ENCODE measurements at places on chromosomes 6 and 20.

DNA sequence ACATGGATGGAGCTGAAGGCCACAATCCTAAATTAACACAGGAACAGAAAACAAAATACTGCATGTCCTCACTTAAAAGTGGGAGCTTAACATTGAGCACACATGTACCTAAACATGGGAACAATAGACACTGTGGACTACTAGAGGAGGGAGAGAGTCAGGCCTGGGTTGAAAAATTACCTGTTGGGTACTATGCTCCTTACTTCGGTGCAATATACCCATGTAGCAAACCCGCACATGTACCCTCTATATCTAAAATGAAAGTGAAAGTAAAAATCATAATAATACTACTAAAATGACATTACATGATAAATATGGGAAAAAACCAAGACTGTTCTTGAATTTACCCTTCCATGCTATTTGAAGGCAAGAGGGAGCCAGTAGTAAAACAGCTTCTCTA lies 1273.8 kb upstream of the ADGRB3 start:
- DNase-seq: no peak

- no peak for DNase-seq
These were observed 7.7 kb upstream of the CAP2 start for GRCh38 chr6:17385660-17386059.

DNA sequence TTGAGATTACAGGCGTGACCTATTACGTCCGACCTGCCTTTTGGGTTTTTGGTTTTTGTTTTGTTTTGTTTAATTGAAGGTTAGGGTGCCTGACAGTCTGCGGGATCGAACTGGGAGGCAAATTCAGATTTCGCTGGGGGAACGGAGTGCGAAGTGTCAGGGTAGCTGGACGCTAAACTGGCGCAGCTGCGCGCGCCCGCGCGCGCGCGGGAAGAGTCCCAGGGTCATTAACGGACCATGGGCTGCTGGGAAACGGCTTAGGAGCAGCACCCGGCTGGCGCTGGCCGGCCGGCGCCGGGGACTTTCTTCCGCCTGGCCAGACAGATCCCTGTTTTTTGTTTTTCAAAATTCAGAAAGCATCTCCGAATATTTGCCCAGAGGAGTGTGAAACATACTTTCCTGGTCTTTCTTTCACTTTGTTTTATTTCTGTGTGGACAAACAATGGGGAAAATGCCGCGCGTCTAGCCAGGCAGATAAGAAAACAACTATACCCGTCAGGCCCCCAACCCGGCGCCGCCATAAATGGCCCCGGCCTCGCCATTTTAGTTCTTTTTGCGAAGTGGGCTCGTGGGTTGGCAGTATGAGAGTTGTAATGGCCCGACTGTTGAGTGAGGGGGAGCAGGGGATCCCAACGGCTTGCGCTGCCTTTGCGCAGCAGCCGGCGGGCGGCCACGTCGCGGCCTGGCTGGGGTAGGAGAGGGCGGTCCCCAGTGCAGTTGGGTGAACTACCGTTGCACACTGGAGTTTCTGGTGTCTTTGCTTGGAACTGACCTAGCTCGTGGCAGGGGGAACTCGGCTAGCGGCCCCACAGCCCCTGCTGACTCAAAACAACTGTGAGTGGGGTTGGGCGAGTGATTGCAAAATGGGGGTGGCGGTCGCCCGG lies 7.1 kb downstream of the HSPA1B start:
- DNase-seq: peak; percentile 78

GRCh38 chr6:148345176-148345575 lies 2.5 kb downstream of the SASH1 start:
- no peak for DNase-seq

- no peak for DNase-seq
These were observed 118.5 kb downstream of the GFRAL start for GRCh38 chr6:55445648-55446204.

DNA sequence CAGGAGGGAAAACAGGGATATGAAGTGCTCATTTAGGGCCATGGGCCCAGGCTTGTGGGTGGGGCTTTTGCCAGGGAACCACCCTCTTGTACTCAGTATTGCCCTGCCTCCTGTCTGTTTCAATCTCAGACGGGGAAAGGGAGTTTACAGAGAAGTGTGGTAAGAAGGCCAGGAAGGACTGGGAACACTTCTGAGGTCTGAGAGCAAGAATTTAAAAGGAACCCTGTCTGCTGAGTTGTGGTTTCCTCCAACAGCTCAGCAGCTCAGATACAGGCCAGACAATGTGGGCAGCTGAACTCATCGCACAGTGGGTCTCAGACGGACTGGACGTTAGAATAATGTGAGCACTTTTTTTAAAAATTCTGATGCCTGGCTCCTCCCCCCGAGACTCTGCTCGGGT lies 354.1 kb upstream of the ARID1B start:
- DNase-seq: peak; percentile 1

DNA sequence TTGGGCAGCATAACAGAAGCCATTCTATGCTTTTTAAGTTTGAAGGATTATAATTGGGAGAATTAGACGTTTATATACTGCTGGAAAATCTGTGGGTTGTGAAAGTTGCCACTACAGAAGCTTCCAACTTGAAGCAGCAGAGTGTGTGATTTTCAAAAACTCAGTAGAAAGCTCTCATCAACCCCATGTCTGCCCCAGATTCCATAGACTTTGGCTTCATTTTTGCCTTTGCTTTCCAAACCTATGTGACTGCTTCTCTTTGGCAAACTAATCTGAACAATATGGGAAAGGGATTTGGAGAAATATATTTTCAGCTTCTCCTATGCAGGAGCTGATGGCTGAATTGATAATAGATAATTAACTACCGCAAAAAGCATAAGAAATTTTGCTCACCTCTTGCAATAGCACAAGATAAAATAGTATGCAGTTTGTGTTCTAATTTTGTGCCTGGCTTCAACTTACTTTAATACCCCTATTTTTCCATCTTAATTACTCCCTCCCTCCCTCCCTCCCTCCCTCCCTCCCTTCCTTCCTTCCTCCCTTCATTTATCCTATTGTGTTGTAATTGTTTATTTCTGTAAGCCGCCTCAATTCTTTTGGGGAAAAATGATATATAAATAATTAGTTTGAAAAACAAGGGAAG lies 214.1 kb upstream of the HS3ST5 start:
- no peak for DNase-seq

DNA sequence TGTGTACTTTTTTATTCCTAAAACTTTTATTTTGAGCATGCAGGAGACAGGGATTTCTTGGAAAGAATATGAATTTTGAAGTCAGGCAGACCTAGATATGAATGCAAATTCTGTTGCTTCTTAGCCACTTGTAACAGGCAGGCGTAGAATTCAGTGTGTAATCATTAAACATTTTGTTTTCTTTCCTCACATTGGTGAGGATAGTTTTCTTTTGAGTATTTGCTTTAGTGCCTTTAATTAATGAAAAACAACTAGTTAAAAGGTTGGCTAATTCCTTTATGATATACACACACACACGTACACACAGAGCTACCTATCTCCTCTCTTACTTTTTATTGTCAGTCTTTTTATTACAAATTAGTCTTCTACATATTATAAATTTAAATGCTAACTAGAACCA lies 342.3 kb downstream of the CDKAL1 start:
- DNase-seq: no peak

- DNase-seq: no peak
These were observed 19.1 kb downstream of the ADGRB3 start for GRCh38 chr6:68654134-68654533.

DNA sequence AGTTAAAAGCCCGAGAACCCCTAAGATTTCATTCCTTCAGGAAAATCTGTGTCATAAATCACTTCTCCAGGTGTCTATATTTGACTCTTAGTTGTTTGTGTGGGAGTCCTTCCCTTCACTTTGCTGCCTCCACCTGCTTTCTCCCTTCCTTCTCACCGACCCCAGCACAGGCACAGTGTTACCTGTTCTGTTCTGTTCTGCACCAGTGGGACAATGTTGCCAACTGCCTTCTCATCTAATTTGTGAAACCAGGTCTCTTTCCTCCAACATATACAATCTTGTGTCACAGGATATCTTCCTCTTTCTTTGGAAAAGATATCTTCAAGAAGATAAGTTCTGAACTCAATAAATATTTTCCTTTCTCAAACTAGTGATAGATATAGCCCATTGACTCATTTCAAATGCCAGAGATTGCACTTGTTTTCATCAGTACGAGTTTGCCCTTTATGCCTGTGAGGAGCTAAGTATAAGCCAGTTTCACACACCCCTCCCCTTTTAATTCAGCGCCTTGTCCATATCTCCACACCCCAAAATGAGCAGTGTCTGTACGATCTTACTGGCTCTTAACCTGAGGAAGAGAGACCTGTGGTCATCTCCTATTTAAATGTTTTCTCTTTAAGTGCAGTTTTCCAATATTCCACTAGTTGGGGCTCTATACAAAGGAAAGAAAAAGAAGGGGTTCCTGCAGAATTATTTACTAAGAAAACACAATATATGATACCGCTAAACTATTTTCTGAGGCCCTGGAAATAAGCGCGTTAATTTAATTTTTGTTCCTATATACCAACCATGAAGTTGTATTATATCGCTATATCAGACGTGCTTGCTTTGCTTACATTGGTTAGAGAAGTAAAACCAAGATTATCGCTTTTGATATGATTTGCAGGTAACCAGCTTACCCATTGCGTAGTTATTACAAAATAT lies 81.6 kb upstream of the PREP start:
- DNase-seq: no peak

- DNase-seq: no peak
These were observed 447.2 kb downstream of the FRK start for GRCh38 chr6:115613488-115613887.

GRCh38 chr6:2758980-2759379 lies 6.2 kb upstream of the WRNIP1 start:
- DNase-seq: no peak

GRCh38 chr6:151627689-151628444 lies 134.1 kb downstream of the CCDC170 start:
- no peak for DNase-seq

DNA sequence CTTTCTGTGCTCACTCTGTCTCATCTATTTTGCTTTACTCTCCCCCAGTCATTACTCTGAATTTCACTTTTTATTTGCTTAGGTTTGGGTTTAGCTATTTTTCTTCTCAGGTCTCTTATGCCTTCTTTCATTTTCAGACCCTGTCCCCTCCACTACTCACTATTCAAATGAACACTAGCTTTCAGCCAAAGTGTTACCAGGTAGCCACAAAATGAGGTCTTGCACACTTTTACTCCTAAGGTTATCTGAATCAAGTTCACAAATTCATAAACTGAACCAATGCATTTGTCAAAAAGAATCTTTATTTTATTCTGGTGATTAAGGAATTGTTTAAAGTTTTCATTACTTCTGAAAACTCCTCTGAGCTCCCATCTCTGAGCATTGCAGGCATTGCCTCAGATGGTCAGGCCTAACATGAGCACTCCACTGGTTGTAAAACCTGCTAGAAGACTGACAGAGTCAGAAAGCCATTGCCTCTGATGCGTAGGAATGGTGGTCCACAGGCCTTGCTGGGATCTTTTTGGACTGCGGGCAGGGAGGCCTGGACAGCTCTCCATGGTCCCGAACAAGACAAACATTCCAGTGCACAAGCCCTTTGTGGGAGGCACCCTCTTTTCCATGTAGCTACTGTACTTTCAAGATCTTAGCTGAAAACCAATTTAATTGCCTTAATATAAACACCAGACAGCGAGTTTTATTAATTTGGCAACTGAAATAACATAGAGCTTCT lies 48.5 kb downstream of the FYN start:
- no peak for DNase-seq

DNA sequence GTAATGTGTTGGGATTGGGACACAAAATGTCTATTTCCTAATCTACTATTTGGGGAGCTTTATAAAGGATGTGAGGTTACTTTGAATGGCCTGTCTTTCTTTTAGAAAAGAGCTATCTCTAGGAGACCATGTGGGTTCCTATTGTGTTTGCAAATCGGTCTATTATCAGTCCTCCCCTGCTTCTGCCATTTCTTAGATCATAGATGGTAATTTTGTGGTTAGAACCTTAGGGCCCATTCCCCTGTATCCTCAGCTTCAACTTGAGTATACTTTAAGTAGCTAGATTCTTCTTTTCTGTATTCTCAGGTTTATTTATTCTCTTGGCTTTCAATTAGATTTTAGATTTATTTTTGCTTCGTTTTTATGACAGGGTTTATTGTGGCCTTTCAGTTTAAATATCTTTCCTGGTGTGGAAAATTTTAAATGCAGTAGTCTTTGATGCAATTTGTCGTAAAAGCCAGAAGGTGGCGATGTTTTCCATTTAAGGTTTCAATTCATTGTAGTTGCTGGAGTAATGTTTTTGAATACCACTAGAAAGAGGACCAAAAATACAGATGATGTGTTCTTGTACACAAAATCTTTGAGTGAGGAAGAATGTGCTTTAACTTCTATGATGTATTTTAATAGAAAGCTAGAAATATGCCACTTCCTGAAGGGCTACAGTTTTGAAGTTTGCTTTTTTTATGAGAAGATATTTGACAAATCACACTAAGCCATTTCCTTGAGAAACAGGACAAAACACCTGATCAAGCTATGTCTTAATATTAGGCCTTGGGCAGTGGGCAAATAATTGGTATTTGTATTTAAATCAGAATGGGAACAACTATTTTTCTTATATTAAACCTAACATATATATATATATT lies 20.3 kb downstream of the TBPL1 start:
- no peak for DNase-seq

- DNase-seq: no peak
These were observed 268.3 kb downstream of the TFAP2C start for GRCh38 chr20:56897318-56897957.

- no peak for DNase-seq
These were observed 6.7 kb upstream of the EMILIN3 start for GRCh38 chr20:41373251-41373783.

GRCh38 chr20:10115021-10115420 lies 80.2 kb downstream of the ANKEF1 start:
- no peak for DNase-seq

DNA sequence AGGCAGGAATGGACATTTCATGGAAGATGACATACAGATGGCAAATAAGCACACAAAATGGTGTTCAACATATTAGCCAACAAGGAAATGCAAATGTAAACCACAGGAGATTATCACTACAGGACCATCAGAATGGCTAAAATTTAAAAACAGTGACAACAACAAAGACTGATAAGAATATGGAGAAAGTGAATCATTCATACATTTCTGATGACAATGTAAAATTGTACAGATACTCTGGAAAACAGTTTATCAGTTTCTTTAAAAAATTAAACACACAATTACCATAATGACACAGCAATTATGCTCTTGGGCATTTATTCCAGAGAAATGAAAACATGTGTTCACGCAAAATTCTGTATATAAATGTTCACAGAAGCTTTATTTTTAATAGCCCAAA lies 105.8 kb upstream of the RUNX2 start:
- no peak for DNase-seq

- DNase-seq: no peak
These were observed 29.2 kb downstream of the MOCS1 start for GRCh38 chr6:39904946-39905639.

DNA sequence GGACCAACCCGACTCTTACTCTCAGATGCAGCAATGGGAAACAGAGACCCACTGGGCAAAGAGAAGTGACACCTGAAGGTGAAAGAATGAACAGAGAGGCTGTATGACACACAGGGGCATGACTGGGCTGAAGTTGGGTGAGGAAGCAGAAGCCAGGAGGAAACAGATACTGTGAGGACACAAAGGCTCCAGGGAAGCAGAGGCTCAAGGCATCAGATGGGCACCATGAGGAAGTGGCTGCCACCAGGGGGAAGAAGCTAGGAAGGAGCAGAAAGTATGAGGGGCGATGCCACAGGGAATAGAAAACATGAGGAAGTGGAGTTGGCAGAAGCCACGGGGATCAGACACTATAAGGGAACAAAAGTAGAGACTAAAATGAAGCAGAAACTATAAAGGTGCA lies 30.9 kb upstream of the OCSTAMP start:
- no peak for DNase-seq

GRCh38 chr20:33626190-33626589 lies 35.9 kb upstream of the C20orf144 start:
- no peak for DNase-seq

GRCh38 chr20:38664284-38664683 lies 60.0 kb upstream of the SLC32A1 start:
- no peak for DNase-seq
